Omental fat pad (tissue), 4 donors: ENCODE measurements at places on chromosomes 2 and 18.

DNA sequence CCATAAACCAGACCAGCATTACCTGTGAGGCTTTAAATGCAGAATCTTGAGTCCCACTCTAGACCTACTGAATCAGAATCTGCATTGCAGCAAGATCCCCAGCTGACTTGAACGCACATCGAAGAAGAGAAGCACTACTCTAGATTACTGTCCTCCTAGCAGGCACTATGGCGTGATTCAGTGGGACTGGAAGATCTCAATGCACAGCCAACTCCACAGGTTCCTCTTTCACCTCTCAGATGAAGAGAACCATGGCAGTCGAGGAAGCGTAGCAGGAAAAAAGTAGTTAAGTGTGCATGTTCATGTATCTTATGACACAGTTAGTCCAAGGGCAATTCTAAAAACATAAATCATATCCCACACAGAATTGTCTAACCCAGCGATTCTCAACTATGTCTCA is 97.4 kb downstream of the STK39 start:
- no peak for DNase-seq

GRCh38 chr2:127706215-127706990 is 5.1 kb downstream of the SFT2D3 start:
- DNase-seq, result no peak

DNA sequence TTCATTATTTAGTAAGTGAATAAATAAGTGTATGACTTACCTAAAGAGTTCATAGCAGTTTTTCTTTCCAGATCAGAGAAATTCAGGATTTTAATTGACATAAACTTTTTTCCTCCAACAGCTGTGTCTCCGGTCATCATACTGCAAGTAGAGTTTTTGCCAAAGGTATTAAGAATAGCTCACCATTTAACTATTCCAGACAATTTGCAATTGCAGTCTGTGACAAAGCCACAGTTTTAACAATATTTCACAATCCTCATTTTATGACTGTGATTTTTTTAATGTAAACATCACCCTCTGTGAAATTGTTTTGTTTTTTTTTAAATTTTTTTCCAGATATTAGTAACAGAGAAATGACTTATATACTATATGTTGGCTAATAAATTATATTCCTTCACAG is 199.1 kb downstream of the TRIB2 start:
- no peak for DNase-seq

GRCh38 chr2:1773883-1774282 is 29.6 kb upstream of the PXDN start:
- DNase-seq, result no peak

DNA sequence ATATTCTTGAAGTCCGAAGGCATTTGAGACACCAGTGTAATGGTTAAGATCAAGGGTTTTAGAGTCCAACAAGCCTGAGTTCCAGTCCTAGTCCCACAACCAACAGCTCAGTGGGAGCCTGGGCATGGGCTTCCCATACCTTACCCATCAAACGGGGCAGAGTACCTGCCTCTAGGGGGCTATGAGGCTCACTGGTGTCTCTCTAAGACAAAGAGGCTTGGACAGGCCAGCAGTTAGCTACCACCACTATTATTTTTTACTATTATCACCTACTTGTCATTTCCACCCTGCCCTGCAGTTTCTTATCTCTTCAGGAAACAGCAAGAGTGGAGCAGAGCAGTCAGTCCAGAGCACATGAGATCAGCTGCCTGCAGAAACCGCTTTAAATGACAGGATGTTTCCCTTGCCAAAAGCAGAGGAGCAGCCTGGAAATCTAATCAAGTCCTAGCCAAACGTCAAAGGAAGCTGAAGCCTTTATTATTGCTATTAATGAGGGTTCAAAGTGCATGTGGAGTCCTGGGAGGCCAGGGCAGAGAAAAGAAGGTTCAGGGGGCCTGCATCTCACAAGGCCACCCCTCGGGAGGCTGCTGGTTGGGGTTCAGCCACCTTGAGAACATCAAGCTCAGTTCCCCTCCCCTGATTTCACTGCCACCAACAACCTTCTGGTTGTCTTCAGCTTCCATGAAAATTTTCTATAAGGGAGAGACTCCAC is 66.6 kb downstream of the STPG4 start:
- no peak for DNase-seq

- no peak for DNase-seq
Observed at GRCh38 chr2:9558948-9559381, 3.3 kb upstream of the ADAM17 start.

DNA sequence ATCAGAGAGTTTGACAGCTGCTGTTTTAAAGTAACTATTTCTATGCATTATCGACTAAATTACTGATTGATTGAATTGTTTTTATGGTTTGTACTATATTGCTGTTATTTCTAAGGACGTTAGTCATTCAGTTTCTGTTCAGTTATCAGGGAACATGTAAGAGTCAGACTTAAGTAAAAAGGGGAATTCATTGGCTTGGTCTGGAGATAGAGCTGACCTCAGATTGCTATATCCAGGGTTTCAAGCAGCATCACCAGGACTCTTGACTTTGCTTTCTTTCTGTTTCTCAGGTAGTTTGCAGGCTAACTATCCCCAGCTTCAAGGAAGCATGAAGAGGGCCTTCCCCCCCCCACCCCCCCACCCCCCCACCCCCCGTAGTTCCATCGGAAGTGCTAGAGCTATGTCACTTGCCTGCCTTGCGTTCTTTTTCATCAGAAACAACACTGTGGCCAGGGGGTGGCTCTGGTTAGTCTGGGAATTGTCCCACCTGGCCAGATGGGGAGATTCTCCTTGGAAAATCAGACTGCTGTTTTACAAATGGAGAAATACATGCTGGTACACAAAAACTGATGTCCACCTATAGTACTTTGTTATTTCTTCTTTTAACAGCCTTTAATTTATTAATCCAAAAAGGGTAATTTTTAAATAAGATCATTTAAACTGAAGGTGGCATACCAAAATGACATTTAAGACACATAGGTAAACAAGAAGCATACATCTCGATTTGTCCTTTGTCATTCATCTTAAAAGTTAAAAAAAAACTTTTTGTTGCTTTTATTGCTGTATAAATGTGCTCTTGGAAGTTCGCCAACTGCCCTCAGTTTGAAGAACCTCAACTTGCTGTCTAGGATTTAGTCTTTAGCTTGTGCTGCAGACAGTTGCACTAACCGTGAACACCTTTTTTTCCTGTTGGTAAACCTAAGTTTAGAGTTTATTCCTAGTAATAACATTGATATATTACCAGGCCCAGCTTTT is 9.4 kb downstream of the SMAD4 start:
- DNase-seq, result no peak

GRCh38 chr2:1967242-1968208 is 223.2 kb upstream of the PXDN start:
- no peak for DNase-seq

DNA sequence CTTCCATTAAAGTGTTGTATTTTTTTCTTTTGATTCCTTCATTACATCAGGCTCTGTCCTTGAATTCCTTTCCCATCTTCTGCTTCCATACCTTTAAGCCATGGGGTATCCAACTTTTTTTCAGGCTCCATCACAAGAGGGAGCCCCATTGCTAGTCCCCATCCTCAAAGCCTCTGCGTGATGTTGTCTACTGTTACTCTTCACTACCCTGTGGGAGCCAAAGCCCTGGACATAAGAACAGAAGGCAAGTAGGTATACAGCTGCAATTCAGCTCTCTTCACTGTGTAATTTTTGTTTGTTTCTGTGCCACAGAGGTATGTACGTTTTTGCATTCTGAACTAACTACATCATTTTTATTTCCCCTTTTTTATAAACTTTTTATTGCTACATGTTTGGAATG is 36.6 kb upstream of the CCNYL1 start:
- DNase-seq, result no peak

DNA sequence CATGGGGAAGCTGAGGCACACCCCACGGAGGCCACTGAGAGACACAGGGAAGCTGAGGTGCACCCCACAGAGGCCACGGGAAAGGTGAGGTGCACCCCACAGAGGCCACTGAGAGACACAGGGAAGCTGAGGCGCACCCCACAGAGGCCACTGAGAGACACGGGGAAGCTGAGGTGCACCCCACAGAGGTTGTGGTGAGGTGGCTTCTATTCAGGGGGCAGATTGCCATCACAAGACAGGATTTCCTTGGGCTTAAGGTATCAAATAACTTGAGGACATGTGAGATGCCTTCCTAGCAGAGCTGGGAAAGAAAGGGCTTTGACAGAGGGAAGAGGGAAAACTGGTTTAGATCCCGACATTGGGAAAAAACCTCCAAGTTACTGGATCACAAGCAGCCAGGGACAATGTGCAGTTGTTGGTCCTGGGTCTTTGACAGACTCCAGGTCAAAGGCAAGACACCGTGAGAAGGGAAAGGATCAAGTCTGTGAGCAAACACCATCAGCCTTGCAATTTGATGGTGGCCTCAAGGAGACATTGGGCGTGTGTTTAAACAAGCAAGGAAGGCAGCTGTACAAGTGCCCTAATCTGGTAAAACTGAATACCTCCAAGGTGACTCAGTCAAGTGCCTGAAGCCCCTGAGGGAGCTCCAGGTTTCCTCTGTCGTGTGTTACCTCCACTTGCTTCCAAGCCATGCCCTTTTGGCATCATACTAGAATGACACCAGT is 133.2 kb upstream of the EPAS1 start:
- DNase-seq, result no peak

- no peak for DNase-seq
Observed at GRCh38 chr2:189018631-189019030, 44.5 kb downstream of the COL3A1 start.

GRCh38 chr2:28626376-28626775 is 125.3 kb upstream of the PPP1CB start:
- no peak for DNase-seq

DNA sequence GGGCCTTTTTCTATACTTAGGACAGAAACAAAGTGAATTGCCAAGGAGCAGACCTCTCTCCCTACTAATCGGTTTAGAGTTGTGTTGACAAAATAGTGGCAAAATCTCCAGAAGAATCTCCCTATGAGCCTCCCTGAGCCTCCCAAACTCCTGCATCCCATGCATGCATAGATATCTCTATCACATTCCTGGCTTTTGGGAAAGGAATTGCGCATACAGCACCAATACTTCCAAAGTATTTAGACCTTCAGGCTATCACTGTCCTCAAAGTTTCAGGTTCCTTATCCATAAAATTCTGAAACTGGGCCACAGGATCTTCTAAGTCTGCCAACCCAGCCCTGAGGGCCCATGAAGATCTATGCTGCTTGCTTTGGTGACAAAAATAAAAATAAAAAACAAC is 152.1 kb downstream of the SLC8A1 start:
- no peak for DNase-seq

DNA sequence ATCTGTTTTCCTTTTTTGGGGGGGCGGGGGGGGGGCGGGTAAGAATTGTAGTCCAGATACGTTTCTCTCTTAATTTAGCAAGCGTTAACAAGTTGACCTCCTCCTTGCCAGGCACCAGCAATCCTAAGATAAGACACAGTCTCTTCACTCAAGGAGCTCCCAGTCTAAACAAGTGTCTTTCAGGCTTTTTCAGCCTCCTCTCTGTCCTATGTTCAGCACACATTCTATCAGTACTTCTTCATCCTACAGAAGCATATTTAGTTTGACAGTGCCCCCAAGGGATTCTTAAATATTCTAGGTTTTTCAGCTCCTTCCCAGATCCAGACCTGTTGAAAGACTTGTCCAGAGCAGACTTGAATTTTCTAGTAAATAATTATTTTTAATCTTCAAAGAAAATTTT is 2.7 kb downstream of the PPP1CB start:
- no peak for DNase-seq

- no peak for DNase-seq
Observed at GRCh38 chr2:69167469-69167822, 154.5 kb downstream of the ANTXR1 start.

DNA sequence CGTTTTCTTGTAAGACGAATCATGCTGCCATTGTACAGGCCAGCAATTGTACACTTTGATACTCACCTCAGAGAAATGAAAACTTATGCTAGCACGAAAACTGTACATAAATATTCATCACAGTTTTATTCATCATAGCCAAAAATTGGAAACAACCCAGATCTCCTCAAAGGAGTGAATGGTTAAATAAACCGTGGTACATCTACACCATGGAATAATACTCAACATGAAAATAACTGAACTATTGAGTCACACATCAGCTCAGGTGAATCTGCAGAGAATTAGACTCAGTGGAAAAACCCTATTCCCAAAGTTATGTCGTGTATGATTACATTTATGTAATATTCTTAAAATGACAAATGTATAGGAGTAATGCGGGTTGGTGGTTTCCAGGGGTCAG is 251.0 kb upstream of the HDAC4 start:
- no peak for DNase-seq

GRCh38 chr2:209969692-209970091 is 32.7 kb upstream of the RPE start:
- DNase-seq, result no peak

DNA sequence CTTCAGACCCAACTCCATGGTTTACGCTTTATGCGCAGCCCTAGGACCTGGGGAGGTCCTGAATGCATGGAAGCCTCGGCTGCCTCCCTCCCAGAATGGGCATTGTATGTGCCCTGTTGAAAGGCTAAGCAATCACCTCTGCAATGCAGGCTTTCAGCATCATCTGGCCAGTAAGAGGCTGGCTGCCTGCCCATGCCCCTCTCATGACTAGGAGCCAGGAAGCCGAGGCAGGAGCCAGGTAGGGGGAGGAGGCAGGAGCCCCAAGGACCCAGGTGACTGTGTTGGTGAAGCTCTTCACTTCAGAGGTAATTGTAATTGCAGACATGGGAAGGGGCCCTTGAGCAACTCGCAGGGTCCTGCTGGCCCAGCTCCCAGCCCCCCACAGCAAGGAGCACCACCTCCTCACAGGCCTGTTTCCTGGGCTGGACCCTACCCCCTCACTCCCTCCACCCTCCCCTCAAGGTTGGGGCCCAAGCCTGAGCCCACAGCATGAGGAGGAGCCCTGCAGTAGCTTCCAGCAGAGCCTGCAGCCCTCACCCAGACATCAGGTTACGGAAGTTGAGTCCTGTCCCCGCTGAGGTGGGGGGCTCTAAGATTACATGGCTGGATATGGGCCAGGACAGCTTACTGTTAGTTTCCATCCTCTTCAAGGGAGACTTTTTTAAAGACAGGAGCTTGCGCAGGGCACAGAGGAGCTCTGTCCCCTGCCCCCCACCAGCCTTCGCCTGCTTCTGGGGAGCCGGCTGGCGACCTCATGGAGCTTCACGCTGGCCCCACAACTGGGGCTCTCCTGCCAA is 21.9 kb downstream of the CRACDL start:
- no peak for DNase-seq
